Stimulated activated CD4-positive, alpha-beta T cell treated with anti-CD3 and anti-CD28 coated beads, Interleukin-15, amount 100 ng/mL, for 48 hours (primary cell): ENCODE measurements at places on chromosomes 1 and 21.
A peak's percentile ranks its signal among the peaks of the same experiment; 100 is the strongest.

GRCh38 chr1:65719391-65719790, 73.3 kb upstream of the PDE4B start:
- no peak for DNase-seq

DNA sequence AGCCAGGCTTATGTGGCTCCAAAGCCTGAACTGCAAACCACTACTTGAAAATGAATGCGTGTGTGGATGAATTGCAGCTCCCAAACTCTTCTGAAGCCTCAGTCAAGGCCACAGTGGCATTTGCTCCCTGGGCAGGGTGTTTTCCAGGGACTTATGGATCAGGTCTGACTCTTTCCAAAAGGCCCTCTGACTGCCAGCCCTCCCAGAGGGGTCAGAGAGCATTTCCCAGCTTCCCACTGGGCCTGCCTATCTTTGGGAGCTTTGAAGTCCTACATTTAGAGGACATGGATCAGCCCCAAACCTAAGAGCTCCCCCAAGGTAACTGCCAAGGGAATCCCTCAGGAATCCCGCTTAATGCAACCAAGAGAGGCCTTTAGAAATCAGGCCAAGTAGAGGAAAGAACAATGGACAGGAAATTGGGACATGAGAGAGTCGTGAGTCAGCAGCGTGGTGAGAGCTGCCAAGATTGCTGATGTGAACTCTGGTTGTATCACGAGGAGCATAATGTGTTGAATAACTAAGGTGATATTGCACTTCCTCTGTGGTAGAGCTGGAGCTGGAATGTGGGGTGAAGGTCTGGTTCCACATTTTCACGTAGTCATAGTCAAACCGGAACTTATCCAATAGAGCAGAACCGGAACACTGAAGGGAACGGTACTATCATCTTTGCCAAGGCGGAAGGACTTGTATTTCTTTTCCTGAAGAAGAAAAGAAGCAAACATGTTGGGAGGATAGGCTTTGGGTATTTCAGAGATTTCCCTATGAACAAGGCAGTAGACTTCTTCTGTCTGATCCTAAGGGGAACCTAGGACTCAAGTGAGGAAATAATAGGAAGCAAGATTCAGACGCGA, 99.4 kb upstream of the JUN start:
- DNase-seq, result no peak

DNA sequence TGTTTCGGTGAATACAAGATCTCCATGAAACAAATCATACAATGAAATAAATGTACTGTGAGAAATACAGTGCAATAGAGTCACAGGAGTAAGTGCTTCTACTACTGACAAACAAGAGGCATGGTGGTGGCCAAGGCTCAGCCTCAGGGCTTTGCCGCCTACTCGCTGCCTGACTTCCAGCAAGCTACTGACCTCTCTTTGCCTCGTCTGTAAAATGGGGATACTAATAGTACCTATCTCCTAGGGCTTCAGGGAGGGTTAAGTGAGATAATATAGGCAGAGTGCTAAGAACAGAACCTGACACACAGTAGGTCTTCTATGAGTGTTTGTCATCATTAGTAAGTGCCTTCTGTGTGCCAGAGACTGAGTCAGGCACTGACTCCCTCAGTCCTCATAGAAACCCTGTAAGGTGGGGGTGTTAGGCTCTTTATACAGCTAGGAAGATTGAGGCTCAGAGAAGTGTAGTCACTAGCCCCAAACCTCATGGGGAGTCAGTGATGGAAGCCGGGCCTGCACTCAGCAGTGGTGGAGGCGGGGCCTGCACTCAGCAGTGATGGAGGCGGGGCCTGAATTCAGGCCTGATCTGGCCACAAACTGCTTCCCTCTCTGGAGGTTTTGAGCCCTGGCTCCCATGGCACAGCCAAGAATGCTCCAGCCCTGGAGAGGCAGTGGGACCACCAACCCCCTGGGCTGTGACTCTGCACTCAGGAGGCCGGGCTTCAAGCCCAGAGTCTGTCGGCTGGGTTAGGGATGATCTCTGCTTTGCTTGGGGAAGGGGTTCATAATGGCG, 6.8 kb downstream of the BSND start:
- DNase-seq, result no peak

DNA sequence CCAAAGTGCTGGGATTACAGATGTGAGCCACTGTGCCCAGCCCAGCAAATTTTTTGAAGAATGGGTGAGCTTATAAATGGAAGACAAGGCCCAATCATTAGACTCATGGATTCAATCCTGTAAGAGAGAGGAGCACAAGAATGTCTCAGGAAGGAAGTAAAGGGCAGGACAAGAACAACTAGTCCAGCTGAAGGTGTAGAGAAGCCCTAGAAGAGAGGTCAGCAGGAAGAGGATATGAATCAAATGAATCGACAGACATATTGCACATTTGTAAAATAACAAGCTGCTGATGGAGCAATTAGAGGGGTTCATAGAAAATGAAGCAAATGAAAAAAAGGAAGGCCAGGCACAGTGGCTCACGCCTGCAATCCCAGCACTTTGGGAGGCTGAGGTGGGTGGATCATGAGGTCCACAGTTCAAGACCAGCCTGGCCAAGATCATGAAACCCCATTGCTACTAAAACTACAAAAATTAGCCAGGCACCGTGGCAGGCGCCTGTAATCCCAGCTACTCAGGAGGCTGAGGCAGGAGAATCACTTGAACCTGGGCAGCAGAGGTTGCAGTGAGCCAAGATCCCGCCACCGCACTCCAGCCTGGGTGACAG, 74.9 kb downstream of the MIS18A start:
- no peak for DNase-seq

GRCh38 chr1:202210385-202210784, 16.8 kb downstream of the LGR6 start:
- DNase-seq, result no peak

DNA sequence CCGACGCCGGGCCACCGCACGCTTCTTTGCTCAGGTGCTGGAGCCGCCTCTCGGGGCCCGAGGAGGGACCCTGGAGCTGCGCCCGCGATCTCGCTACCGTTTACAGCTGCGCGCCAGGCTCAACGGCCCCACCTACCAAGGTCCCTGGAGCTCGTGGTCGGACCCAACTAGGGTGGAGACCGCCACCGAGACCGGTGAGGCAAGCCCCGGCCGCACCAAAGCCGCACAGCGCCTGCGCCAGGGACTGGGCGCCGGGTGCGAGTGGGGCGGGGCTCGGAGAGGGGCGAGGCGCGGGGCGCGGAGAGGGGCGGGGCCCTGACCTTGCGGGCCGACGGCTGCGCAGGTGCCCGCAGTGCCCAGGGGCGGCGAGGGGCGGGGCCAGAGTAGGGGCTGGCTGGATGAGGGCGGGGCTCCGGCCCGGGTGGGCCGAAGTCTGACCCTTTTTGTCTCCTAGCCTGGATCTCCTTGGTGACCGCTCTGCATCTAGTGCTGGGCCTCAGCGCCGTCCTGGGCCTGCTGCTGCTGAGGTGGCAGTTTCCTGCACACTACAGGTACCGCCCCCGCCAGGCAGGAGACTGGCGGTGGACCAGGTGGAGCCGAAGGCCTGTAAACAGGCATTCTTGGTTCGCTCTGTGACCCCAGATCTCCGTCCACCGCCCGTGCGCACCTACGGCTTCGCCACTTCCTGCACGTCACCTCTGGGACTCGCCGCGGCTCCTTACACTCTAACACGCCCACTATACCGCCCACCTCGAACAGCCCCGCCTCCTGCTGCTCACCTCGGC, 9.8 kb upstream of the CDC20 start:
- peak; percentile 50 for DNase-seq

DNA sequence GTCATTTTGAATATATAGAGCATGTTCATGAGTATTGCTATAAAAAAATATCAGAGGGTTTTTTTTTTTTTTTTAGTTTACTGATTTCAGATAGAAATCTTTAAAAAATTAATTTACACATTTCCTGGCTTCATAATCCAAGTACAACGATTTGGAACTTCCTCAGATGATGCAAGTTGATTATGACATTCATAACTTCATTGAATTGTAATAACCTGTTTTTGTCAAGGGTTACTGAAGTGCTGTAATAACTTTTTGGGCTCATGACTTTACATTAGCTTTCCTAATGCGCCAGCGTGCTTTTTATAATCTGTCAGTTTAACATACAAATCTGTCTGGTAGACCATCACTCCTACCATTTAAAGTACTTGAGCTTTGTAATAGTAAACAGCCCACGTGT, 81.3 kb downstream of the SASS6 start:
- no peak for DNase-seq

GRCh38 chr1:30379684-30380624, 343.4 kb downstream of the MATN1 start:
- no peak for DNase-seq

GRCh38 chr1:147748676-147749350, 11.6 kb downstream of the GJA5 start:
- DNase-seq, result no peak

- no peak for DNase-seq
These were observed 54.2 kb upstream of the ATF3 start for GRCh38 chr1:212554401-212554800.

- peak; percentile 87 for DNase-seq
These were observed 888 bp downstream of the ZNF436 start for GRCh38 chr1:23368562-23369334.

DNA sequence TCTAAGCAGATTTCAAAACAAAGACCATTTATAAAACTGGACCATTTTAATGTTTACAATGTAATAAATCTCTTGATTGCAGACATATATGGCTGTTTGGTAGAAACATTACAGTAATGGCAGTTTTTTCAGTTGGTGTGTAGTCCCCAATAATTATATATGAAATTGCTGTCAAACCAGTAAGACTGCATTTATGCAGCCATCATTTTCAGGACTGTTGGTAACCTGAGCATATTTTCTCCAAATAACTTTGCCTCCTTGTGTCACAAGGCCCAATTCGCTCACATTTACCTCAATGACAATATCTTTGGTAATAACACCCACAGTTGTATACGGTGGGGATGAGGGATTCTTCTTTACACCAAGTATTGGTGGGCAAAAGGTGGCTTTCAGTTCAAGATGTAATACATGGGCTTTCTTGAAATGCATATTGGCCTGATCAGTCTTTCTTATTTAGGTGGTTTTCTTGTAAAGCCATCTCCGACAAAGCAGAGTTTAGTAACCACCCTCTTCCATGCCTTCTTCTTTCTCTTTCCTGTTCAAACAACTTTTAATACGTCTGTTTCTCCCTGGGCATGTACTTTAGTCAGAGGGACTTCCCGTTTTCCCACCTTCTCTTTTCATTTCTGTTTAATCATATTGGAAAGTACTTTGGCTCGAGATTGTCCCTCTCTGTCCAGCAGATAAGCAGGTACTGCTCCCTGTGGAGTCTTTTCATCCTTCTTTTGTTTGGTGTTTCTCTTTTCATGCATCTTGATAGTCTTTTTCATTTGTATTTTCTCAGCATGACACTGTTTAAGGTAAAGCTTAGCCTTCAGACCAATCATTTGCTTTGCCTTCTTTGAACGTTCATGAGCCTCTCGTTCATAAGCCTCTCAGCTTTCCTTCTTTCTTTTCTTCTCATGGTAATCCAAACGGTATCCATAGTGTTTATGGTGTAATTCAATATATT, 30.4 kb downstream of the ATP2B4 start:
- DNase-seq, result no peak

DNA sequence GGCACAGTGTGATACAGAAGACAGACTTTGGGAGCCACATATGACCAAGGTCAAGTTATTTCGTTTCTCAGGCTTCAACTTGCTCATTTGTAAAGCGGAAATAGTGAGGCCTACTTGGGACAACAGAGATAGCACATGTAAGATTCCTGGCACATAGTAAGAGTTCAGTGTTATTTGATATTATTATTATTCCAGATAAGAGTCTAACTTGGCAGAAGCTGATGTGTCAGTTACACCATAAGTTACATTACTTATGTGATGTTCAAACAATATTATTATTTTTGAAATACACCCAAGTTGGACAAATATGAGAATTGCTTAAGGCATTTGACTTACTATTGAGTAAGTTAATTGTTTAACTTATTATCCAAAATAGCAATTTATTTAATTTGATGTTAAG, 10.2 kb upstream of the CYP4X1 start:
- no peak for DNase-seq

DNA sequence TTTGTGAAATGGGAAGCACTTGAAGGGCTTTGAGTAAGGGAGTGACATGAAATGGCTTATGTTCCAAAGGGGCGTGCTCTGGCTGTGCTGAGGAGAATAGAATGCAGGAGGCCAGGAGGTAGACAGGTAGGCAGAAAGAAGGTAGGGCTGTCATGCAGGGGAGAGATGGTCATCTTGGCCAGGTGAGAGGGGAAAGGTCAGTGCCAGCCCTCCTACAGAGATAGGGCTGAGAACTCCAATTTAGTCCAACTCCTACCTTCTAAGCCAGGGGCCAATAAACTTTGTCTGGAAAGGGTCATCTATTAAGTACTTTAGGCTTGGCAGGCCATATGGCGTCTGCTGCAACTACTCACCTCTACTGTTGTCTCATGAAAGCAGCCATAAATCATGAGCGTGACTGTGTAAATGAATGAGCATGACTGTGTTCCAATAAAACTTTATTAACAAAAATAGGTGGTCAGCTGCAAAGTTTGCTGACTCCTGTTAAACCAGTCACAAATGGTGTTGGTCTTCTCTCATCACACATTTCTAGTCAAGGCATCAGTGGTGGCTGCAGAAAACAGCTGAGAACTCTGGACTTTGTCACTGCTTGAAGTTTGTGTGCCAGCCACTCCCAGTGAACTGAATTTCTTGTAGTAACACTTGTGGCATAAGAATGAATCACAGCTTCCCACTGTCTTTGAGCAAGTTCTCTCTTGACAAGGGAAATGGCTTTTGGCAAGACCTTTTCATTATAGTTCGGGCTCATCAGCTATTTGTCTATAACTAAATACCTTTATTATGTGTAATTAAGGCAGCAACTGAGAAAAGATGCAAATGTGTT, 32.0 kb upstream of the CD2 start:
- DNase-seq, result no peak
